ENCODE measurements at places on chromosomes 6 and 20.
A peak's percentile ranks its signal among the peaks of the same experiment; 100 is the strongest.

- DNase-seq: no peak
These were observed 69.9 kb downstream of the MRPL14 start for GRCh38 chr6:44057238-44057930.

- no peak for DNase-seq
These were observed 27.4 kb upstream of the NOP56 start for GRCh38 chr20:2625062-2625461.

DNA sequence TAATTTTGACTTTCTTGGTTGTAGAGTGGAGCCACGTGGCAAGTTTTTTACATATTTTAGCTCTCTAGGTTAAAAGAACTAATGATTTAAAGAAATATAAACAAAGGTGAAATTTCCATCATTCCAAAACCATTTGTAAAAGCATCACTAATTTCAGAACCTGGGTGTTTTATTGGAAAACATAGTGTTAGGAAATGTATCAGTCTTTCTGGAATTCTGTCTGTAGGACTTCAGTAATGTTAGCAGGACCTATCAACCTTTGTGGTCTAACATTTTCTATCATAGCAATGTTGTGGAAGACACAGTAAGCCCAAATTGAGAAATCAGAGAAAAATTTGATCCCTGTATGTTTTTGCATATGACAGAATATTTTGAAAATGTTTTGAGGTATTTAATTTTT, 28.3 kb downstream of the L3MBTL3 start:
- DNase-seq: no peak

DNA sequence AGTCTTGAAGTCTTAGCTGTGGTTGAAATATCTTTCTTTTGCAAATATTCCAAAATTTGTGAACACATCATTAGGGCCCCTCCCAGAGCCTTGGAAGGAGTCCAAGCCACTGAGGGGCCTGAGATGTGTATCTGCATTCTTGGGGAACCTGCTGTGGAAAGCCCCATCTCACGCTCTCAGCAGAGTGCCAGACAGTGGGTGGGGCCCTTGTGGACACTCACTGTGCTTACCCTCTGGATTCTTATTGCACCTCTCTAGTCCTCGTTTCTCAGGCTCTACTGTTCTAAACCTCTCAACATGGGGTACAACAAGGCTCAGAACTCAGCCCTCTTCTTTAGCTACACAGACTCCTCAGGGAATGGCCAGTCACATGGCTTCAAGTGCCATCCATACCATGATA, 416.2 kb upstream of the CDH4 start:
- no peak for DNase-seq

- DNase-seq: no peak
These were observed 42.5 kb downstream of the LYRM2 start for GRCh38 chr6:89596056-89596455.

DNA sequence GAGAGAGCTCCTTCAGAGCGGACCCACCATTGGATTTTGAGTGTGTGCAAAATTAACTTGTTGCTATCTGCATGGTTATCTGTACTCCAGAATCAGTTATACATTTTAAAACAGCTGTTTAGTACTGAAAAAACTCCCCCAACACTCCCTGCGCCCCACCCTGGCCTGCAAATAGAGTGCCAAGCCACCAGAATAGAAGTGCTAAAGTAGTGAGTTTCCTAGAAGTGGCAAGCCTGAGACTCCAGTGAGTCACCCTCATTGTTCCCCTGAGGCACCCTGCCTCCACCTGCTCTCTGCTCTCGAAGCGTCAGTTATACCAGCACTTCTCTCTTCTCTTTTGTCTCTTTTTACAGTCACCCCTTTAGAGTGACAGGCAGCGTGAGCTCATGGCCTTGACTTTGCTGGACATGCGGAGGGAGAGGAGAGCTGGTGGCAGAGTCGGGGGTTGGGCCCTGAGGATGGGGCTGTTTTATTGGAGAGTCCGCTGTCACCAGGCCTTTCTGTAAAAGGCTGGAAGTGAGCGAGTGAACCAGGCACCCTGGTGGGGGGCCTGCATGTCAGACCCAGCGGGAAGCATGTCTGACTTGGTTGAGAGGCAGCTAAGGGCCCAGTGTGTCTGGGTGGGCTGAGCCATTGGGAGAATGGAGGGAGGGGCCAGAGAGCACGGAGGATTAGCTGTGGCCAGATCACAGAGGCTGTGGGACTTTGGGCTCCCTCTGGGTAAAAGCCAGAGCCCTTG, 10.4 kb downstream of the IGF2R start:
- peak; percentile 46 for DNase-seq

DNA sequence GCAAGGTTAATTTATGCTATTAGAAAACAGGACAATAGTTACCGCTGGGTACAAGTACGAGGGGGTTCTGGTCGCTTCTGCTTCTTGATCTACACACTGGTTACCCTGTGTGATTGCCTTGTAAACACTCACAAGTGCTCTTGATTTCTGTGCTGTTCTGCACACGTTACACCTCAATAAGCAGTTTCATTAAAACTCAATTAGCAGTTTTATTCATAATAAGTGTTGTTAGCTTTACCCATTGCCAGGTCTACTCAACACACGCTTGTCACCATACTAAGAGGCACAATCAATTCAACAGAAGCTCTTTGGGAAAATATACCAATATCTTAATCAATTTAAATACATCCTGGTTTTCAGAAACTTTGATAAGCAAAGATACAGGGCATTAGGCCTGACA, 20.4 kb downstream of the BMP7 start:
- no peak for DNase-seq

DNA sequence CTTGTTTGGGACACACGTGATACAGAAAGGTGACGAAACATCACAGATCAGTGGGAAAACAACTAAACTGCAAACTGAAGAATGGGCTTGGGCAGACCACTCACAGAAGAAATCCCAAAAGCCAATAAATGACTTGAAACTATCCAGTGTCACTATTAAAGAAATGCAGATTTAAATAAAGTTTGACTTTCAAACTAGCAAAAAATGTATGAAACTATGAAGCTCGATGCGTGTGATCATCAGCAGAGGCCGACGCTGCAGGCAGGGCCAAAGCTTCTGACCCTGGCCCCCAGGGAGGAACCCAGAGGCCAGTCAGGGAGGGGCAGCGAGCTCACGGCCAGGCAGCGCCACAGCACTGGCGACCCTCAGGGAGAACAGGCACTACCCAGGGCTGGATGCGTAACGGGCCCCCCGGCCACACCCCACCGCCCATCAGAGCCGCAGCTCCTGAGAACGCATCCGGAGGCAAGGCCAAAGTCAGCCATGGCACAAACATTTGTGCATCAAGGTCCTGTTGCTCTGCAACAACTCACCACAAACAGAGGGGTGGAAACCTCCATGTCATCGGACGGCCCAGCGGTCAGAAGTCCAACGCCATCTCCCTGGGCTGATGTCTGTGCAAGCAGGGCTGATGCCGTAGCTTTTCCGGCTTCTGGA, 94.1 kb downstream of the YTHDF1 start:
- DNase-seq: no peak

- no peak for DNase-seq
These were observed 62.8 kb downstream of the FILIP1 start for GRCh38 chr6:75430631-75431325.

DNA sequence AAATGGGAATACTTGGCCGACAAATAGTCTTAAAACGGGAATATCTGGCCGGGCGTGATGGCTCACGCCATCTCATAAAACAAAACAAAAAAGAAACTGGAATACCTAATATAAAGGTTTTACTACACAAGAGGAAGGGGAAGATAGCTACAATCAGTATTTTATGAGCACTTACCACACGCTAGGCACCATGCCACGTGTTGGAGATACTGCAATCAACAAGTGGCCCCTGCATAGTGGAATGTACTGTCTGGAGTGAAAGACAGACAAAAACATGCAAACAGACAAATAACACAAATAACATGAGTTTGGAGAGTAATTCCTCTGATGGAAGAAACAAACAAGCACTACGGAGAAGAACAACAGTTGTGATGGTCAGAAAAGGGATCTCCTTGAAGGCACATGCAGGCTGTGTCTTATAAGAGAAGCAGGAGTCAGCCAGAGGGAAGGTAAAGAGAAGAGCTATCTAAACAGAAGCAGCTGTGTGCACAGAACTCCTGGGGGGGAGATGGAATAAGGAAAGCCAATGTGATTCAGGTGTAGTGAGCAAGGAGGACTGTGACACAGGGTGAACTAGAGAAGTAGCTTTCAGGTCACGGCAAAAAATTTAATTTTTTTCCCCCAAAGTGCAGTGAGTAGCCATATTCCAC, 39.1 kb upstream of the AKIRIN2 start:
- no peak for DNase-seq

GRCh38 chr6:163646133-163646532, 231.6 kb downstream of the QKI start:
- DNase-seq: no peak

- no peak for DNase-seq
These were observed 125.6 kb downstream of the CDC5L start for GRCh38 chr6:44512868-44513741.

- DNase-seq: no peak
These were observed 12.1 kb downstream of the HIVEP1 start for GRCh38 chr6:12024216-12024615.

DNA sequence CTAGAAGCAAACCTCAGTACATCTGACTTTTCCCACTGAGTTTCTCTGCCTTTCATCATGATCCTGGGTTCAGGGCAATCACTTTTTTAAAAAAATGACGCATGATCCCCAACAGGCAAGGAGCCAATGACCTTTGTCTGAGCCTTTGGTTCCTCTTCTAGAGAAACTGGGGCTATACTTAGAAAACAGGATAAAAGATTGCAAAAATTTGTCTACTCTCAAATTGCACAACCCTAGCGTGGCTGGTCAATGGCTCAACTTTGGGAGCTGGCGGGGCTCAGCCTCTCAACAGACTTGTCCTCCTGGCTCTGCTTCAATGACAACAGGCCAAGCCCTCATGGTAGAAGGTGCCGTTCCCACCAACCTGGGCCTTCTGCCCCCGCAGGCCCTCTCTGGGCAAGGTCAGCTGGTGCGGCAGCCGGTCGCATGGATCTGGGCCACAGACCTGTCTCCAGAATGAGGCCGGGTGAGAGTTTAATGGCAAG, 48.7 kb downstream of the PDYN start:
- no peak for DNase-seq

DNA sequence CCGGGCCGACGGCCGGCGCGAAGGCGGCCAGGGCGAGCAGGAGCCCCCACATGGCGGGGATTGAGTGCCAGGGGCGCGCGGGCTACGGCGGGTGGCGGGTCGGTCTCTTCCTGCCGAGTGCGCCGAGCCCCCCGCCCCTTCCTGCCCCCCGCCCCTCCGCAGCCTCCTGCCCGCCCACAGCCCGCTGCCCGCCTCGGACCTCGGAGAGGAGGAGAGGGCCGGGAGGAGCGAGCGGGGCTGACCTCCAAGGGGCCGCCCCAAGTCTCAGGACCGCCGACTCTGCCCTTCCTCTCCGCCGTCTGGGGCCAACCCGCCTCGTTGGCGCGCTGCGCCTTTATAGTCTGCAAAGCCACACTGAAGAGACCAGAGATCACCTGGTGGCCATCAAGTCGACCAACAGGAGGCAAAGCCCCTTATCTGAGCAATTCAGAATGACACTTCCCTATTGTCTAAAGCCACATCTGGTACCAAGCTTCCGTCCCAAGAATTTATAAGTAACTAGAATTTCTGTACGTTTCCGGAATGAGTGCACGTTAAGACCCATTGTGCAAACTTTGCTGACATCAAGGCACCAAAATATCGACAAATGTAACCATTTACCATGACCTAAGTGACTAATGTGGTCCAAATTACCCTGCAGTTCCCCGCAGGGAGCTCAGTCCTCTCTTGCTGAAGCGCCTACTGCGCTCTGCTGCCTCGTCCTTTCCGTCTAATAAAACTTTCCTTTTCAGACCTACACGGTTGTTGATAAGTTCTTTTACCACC, at the start of gene CPXM1:
CPXM1 (minus strand) TSS at position 107 of the 765 bp plus-strand sequence; CDS start at position 52, 55 bp downstream.
- DNase-seq: no peak

- no peak for DNase-seq
These were observed 77.6 kb downstream of the HIVEP2 start for GRCh38 chr6:142867355-142867801.

DNA sequence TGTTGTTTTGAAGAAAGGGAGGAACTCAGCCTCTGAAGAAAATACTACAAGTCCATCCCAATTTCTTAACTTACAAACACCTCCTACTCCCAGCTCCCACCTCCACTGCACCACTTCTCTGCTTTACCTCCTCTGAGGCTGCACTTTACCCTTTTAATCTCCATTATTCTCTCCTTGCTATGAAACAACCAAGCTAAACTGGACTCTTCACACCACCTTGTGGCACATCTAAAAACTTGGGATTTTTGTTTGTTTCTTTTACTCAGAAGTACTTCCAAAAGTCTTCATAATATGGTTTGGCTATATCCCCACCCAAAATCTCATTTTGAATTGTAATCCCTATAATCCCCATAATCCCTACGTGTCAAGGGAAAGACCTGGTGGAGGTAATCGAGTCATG, 142.2 kb downstream of the MOXD1 start:
- no peak for DNase-seq

GRCh38 chr6:156283091-156283490, 494.1 kb upstream of the ARID1B start:
- DNase-seq: no peak

- DNase-seq: no peak
These were observed 113.9 kb downstream of the PRDM1 start for GRCh38 chr6:106199998-106200397.

- no peak for DNase-seq
These were observed 19.9 kb upstream of the EXOC2 start for GRCh38 chr6:712805-713204.

DNA sequence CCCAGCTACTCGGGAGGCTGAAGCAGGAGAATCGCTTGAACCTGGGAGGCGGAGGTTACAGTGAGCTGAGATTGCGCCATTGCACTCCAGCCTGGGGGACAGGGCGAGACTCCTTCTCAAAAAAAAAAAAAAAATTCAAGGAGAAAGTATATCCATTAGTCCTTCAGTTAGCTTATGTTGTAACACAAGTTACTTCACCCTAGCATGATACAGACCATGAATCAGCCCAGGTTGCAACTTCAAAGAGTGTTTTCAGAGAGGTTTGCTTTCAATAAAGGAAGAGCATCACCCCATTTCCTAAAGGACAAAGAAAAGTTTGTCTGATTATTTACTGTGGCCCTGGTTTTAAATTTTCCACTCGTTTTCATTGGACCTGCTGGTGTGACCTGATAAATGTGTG, 73.0 kb downstream of the SERAC1 start:
- DNase-seq: no peak

All from stimulated activated CD8-positive, alpha-beta memory T cell treated with anti-CD3 and anti-CD28 coated beads, Interleukin-2, amount 100 ng/mL, for 1 hour (primary cell).